ENCODE measurements at places on chromosomes 5 and 9.

GRCh38 chr5:5025774-5026408 is 114.2 kb upstream of the ADAMTS16 start:
- peak; percentile 52 for DNase-seq

GRCh38 chr5:97838214-97838613 is 655.2 kb upstream of the RIOK2 start:
- DNase-seq: no peak

DNA sequence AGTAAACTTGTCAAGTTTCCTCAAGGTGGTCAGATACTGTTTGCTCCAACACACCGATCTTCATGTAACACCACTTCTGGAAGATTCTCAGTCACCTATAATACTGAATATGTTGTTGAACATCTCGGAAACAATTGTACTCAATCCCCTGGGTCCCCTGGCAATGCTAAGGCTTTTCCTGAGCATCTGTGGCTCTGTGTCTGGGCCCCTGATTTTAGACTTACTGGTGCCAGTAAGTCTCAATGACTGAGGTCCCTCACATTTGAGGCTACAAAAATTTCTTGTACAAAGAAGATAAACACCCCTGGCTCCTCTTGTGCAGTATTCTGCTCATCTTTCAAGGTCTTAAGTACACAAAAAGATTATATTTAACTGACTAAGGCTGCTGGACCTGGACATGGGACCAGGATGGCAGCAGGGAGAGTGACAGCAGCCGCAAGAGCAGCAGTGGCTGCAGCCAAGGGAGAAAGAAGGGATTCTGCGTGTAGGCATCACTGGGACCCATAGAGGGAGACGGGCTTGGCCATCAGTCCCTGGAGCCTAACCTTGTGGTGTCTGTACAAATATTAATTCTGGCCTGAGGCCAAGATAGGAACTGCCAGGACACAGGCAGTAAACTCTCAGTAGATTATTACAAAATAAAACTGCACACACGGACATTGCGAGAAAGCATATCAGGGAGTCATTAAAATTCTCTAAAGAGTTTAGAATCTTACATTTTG is 49.0 kb upstream of the TNPO1 start:
- DNase-seq: no peak

DNA sequence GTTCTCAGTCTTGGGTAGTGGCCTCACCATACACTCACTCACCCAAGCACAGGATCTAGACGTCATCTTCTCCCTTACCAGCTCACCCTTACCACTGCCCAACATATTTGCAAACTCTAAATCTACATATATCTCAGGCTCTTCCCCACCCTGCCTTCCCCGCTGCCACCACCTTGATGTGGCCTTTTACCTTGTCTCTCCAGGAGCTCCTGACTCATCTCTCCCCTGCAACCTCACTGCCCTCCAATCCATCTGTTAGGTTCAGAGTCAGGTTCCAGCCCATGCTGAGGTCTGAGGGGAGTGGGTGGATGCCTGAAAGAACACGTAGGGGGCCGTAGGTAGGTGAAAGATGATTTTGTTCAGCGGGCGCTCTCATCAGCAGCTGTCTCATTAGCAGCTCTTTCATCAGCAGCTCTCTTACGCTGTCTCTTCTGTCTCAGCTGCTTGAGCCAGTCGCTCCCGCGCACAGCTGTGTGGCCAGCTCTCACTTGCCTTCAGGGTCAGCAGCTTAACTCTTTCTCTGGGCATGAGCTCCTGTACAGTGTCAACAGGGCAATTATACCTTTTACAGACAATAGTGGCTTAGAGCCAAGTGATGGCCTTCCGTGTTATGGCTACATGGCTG is 23.1 kb upstream of the CKMT2 start:
- DNase-seq: no peak

DNA sequence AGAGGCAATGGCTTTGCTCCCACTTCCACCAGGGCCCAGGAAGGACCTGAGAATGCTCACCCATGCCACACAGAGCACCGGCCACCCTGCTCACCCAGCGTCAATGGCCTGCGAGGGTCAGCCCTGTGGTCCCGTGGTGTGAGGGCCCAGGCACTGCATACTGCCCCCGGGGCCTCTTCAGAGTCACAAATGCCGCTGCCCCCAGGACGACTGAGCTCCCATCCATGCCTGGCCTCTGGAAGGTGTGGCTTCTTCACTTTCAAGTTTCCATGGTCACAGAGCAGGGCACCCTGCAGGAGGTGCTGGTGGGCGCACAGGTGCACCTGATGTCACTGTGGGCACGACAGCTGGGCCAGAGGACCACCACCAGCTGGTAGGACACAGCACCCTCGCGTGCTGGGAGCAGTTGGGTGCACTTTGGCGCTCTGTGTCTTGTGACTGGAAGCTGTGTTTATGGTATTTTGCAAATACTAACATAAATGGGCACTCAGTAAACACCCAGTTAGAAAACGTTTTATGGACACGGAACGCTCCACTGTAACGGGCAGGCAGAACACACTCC is 12.5 kb upstream of the ZDHHC11 start:
- no peak for DNase-seq

GRCh38 chr9:138006576-138007233 is 129.1 kb downstream of the CACNA1B start:
- no peak for DNase-seq

DNA sequence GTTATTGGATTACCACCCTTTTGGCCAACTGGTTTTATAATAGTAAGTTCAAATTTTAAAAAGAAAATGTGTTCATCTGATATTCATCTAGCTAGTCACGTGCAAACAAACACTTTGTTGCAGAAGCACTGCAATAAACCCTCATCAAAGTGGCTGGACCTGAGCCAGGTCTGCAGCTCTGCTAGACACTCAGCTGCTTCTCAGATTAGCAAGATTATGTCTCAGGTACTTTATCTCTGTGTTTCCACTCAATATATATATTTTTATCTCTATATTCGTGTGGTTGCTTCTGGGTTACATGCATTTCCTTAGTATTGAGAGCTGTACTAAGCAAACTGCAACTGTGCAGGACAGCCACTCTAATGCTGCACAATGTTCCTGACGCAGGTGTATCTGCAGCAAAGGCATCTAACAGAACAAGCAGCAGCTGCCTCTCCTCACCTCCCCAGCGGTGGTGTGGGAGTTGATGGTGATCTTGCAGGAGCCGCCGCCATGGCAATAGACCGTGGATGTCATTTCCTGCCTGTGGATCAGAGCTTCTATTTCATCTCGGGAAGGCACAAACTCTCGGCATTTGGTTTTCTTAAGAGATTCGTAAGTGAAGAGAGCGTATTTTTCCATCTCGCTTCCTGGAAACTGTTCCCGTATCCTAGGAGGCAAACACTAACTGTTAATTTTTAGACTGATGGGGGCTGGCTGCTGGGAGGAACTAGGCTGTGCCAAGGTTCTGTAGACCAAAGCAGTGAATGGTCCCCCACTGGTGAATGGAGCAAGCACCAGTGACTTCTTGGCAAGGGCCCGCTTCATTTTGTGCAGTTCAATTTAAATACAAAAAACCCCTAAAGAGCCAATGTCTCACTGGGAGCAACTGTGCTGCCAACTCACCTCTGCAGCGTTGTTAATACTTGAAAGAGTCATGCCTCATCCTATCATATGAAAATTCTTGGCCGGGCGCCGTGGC is 56.7 kb upstream of the RETREG1 start:
- DNase-seq: no peak

GRCh38 chr5:136249678-136250266 is 56.8 kb upstream of the SMIM32 start:
- peak; percentile 21 for DNase-seq

DNA sequence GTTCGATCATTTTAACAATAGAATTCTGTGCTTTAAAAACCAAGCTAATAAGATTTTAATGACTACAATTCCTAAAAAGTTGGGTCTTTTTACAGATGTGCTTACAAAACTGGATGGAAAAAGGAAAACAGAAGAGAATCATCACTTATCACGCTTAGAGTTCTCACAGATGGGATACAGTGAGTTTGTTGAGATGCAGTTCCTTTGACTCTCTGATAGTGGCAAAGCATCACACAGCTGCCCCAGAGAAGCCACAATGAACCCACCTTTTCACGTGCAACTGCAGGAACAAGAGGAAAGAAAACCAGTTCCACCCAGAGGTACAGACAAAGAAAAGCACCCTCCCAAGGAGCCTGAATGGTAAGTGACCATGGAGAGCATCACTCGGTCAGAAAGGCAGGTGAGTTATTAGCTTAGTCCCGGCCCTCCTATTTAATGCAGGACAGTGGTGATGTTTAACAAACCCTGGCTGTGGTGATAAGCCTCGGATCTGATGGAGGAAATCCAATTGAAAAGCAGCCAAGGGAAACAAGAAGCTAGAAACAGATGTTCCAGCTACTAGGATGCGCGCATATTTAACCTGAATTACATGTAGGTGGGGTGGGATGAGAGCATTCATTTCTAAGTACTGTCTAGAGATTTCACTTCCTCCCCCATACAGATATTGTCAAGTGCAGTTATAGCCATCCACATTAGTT is 167.7 kb downstream of the TARS1 start:
- no peak for DNase-seq

DNA sequence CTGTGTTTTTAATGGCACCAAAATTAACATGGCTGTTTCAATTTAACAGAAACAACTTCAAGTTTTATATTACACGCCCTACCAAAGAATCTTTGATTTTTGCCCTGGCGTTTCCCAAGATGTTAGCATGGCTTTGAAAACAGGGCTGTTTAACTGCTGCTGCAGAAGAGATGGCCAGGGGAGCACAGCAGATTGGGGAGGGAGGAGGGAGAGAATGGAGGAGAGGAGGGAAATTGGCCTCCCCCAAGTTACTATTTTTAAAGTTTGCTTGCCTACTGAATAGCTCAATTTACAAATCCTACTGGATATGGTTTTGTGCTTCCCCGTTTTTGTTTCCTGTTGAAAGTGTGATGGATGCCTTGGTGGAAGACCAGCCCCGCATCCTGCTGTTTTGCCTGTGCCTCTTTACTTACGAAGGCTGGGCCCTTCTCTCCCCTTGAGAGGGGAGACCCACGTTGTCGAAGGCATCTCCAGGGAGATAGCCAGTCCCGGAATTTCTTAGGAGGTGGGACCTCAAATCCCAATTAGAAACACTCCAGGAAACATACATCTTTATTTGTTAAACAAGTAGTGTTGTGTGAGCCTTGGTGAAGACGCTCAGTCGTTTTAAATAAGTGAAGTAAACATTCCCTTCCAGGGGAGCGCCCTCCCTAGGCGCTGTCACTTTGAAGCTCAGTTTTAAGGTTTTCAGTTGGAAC is 98.6 kb downstream of the AOPEP start:
- DNase-seq: no peak

- DNase-seq: no peak
Observed at GRCh38 chr9:121819428-121820231, 168.2 kb downstream of the DAB2IP start.

DNA sequence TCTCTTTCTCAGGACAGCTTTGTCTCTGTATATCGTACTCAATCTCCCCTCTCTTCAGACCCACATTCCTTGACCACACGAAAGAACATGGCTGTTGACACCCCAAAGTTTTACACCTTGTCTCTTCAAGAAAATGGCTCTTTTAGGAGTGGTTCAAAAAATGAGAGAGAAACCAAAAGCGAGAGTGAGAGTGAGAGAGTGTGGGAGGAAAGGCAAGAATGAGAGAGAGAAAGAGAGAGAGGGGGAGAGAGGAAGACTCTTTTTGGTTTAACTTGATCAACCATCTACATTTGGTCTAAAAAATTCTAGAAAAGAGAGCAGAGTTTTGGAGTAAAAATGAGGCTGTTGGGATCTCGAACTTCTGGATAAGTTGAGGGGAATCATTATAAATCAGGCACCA is 581.8 kb upstream of the WWC1 start:
- DNase-seq: no peak

GRCh38 chr5:146541958-146542849 is 26.2 kb upstream of the GPR151 start:
- DNase-seq: no peak

GRCh38 chr5:80712919-80713318 is 58.1 kb upstream of the DHFR start:
- no peak for DNase-seq

DNA sequence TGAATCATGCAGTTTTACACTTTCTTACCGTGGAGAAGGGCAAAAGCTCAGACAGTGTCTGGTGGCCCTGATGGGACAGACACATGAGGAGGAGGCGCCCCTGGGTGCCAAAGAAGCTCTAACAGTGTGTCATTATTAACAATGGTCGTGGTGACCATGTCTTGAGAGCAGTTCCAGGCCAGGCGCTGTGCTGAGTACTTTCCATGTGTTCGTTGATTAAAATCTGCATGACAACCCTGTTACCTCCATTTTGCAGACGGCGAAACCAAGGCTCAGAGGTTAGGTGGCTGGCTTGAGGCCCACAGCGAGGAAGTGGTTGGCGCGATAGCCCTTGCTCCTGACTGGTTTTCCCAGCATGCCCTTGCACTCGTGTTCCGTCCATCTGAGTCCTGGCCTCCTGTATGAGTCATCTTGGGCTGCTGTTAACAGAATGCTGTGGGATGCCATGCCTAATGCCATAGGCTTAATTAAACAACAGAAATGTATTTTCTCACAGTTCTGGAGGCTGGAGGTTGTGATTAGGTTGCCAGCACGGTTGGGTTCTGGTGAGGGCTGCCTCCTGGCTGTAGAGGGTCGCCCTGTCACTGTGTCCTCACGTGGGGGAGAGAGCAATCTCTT is 92.0 kb downstream of the AMBP start:
- DNase-seq: no peak

GRCh38 chr9:4738866-4739586 is 2.0 kb downstream of the AK3 start:
- DNase-seq: no peak

GRCh38 chr9:86122311-86122710 is 23.0 kb upstream of the GOLM1 start:
- DNase-seq: no peak

DNA sequence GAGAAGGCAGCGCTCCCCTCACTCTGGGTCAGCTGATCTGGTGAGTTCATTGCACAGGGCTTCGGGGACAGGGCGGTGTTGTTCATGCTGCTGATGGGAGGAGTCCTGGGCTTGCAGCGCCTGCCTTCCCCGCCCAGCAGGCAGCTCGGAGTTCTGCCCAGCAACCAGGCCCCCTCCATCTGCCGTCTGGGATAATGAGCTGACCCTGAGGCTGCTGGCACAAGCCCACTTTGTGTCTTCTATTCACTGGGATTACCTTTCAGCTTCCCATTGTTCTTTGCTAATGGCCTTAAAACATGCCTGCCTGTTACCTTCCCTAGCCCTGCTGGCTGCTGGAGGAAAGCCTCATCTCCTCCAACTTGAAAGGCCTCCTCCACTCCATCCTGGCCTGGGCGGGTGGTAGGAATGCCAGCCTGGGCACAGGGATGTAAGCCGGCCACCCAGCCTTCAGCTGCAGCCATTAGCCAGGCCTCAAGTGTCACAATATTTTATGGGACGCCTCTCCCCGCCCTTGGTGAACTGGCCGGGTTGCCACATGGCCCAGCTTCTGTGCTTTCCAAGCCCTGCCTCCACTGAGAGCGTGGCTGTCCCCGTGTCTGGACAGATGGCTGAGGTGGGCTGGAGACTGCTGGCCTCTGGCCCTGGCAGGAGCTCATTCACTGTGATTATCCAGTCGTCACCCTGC is 70.4 kb downstream of the GADD45G start:
- peak; percentile 12 for DNase-seq

GRCh38 chr5:53479590-53480415 is 626 bp upstream of the FST start:
- no peak for DNase-seq

All from NCI-H187 treated with DMSO at 0.1 percent for 48 hours (cell line).